CD4-positive, alpha-beta T cell treated with Interleukin-21 for 1 hour (primary cell): ENCODE measurements at places on chromosomes 6 and 20.

- no peak for DNase-seq
Observed at GRCh38 chr6:106746652-106747051, 117.3 kb downstream of the QRSL1 start.

DNA sequence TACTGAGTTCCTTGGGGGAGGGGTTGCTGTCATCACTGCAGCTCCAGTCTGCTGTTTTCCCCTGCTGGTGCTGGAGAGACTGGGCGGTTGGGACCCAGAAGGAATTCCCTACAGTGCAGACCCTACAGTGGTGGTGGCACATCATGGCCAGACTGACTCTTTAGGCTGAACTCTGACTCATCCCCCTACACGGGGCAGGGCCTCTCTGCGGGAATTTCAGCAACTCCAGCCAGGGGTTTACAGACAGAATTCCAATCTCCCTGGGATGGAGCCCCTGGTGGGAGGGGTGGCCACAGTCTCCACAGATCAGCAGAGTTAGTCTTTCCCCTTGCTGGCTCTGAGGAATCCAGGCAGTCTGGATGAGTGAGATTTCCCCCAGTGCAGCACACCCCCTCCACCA is 46.9 kb upstream of the MAPK13 start:
- no peak for DNase-seq

- DNase-seq, result peak; percentile 29
Observed at GRCh38 chr20:35144694-35145093, 2.4 kb downstream of the EDEM2 start.

GRCh38 chr6:11043378-11043960 is 636 bp downstream of the ELOVL2 start:
- no peak for DNase-seq

DNA sequence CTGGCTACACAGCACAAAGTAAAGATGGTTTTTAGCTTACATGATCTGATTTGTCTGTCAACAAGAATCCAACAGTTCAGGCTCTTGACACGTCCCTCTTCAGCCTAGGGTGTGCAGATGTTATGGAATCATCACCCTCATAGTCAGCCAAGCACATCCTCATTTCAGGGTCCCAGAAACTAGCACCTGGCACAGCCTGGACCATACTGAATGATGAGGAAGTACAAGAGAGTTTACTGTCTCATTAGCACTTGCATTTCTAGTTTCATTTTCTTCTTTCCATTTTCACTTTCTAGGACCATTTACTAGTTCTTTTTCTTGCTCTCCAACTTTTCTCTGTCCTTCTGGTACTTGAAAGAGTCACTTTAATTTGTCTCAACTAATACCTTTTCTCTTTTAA is 6.5 kb downstream of the RIPOR2 start:
- DNase-seq, result no peak

DNA sequence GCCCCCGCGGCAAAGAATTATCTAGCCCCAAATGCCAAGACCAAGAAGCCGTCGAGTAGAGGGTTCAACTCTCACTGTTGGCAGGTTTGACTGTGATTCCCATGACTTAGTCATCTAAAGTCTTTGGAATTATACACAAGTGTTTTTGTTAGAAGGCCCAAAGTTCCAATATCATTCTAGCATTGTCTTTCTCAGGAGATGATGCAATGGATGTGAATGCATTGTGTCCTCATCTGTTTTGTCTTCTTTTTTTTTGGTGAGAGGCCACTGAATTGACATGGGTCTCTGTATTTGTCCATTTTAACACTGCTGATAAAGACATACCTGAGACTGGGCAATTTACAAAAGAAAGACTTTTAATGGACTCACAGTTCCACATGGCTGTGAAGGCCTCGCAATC is 290.5 kb upstream of the ZFP64 start:
- DNase-seq, result no peak

GRCh38 chr6:14320332-14320731 is 202.8 kb downstream of the CD83 start:
- DNase-seq, result no peak

- no peak for DNase-seq
Observed at GRCh38 chr6:168605964-168606363, 165.0 kb downstream of the SMOC2 start.

- DNase-seq, result no peak
Observed at GRCh38 chr20:22561965-22562577, 22.3 kb downstream of the FOXA2 start.

- peak; percentile 57 for DNase-seq
Observed at GRCh38 chr6:13624871-13625288, 9.7 kb downstream of the NOL7 start.

DNA sequence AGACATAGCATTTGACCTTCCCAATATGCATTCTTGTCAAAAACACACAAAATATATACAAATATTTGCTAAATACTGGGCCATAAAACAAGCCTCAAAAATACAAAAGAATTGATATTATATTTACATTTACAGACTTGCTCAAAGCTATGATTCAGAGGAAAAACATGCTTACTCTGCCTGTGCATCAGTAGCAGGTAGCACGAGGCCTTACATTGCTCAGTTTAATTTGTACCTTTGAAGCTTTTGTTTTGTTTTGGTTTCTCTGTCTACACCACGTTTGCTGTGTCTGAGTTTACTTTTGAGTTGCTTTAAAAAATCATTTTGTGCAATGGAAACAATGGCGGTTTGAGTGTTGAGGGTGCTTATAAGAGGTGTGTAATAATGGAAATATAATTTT is 99.3 kb downstream of the PHF3 start:
- no peak for DNase-seq

DNA sequence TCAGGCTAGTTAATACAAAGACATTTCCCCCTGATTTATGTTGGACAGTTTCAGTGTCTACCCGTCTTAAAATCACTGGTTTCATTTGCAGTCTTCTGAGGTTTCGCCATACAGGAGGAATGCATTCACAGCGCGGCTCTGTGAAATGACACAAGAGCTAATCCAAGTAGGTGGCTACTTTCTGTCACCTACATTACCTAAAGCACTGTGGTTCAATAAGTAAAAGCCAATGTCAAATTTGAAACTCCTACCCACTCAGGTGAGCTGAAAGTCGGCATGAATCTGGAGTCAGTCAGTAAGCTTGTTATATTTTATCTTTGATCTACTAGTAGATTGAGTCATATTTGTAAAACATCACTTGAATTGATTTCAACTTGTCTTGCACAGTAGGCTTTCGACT is 370.8 kb downstream of the LAMA2 start:
- no peak for DNase-seq

DNA sequence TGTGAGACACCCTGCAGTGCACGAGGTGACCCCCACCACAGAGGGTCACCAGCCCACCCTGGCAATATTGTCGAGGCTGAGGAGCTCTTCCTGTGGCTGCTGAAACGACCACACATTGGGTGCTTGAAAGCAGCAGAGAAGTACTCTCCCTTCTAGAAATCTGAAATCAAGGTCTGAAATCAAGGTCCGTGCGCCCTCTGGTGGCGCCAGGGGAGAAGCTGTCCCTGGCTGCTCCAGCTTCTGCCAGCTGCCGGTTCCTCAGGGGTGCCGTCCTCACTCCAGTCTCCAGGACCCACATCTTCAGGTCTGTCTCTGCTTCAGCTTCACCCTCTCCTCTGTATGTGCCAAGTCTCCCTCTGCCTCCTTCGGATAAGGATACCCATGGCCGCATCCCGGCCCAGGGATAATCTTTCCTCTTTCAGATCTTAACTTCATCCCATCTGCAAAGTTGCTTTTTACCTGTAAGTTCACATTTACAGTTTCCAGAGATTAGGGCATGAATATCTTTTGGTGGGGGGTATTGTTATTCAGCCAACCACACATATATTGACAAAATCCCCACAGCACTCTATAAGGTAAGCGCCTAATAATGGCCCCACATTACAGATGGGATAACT is 108.3 kb upstream of the PHACTR3 start:
- peak; percentile 56 for DNase-seq

DNA sequence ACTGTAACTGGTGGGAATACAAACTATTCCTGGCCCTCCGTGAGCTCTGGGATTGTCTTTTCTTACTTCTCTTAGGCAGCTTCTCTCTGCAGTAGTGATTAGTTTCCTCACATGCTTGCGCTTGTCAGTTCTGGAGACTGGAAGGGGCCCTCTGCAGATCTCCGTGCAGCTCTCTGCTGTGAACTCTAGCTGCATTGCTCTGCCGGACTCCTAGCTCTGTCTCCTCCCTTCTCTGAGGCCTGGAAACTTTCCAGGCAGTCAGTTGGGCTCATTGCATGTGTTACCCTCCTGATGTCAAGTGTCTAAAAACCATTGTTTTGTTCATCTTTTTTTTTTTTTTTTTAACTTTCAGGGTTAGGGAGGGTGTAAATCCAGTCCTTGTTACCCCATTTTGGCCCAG is 102.3 kb downstream of the CTNNBL1 start:
- no peak for DNase-seq

GRCh38 chr20:40880063-40880728 is 148.4 kb upstream of the TOP1 start:
- DNase-seq, result no peak

- DNase-seq, result no peak
Observed at GRCh38 chr6:46058951-46059350, 43.3 kb upstream of the CLIC5 start.

DNA sequence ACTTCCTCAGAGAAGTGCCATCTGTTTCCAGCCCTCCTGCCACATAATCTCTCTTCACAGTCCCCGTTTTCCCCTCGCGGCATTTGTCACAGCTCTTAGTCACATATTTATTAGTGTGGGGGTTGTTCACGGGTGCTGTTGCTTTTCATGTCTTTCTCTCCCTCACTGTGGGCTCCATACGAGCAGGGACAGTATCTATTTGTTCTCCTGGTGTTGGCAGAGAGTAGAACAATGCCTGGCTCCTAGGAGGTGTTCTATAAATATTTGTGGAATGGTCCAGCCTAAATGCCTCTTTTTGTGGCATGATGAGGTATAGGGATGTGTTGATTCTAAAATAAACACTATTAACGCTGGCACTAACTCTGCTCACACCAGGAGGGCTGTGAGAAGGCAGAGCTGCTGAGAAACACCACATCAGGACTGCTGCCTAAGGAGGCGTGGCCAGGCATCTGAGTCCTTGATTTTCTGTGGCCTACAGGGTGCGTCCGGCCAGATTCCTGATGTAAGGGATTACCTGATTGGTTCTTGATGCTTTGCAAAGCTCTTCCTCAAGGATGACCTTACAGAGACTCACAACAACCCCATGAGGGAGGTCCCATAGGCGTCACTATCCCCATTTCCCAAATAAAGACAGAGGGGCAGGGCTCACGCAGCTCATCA is 219.8 kb upstream of the ARID1B start:
- no peak for DNase-seq

DNA sequence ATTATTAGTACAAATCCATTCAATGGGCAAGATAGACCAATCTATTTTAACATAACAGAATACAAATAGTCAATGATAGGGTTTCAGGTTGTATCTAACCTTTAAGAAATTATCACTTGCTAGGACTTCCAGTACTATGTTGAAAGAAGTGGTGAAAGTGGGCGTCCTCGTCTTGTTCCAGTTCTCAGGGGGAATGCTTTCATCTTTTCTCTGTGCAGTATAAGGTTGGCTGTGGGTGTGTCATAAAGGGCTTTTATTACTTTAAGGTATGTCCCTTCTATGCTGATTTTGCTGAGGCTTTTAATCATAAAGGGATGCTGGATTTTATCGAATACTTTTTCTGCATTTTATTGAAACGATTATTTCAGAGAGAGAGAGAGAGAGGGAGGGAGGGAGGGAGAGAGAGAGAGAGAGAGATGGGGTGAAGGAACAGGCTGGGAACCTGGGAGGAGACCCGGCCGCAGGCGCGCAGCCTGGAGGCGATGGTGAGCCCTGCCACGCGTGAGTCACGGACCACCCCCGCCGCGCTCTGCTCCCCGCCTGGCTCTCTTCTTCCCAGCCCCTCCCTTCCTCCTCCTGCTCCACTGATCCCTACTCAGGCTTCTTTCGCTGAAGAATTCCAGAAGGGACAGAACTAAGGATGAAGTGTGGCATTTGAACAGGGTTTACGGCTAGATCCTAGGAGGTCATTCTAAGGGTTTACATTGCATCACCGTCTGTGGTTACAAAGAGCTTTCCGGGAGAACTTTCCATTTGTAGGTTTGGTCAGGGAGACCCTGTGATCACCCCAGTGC is 45.5 kb upstream of the HLA-E start:
- DNase-seq, result no peak

GRCh38 chr6:158545043-158545966 is 14.6 kb upstream of the TMEM181 start:
- no peak for DNase-seq

DNA sequence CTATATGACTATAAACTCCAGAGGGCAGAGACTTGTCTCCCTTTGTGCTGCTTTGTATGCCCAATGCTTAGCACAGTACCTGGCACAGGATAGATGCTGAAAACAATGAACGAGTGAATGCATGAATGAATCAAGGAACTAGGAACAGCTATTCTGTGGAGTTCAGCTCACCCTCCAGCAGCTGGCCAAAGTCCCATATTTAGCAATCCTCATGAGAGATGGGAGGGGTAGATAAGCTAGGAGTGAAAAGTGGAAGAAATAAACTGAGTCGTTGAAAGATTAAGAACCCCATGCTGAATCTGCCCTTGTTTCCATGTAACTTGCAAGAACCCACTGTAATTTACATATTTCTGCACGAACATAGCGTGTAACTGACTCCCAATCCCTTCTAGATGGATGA is 106.5 kb downstream of the MAFB start:
- DNase-seq, result no peak

GRCh38 chr6:11497881-11498280 is 39.7 kb upstream of the TMEM170B start:
- no peak for DNase-seq

DNA sequence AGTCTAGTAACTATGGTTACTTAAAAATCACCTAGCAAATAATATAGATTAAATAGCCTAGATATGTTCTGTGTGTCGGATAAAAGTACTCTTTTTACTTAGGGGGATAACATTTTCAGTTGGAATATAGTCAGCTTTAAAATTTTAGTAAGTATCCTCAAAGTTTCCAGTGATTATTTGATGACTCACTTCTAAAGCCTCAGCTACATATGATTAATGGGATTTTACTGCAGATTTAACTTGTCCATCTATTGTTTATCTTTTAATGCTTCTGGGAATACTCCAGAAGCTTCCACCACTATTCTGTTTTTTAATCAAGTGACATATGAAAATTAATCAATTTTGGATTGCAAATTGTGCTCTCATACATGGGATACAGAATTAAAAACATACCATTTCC is 8.7 kb upstream of the TENT5A start:
- DNase-seq, result no peak
